ENCODE measurements at places on chromosomes 6 and 20. TPM values are rescaled to one million over a fixed set of nuclear protein-coding genes. Genes with fewer than 3 reads are reported as not detected.

Gene CAGE1
- total RNA-seq, result 0.17 TPM

Gene RIN2
- total RNA-seq, result 39.0 TPM

Gene RIPPLY2
- total RNA-seq, result not detected

Gene SIRPD
- total RNA-seq, result not detected

Gene HTR1E
- 5.3 TPM for total RNA-seq

Gene DSP
- 123 TPM for total RNA-seq

Gene SLC17A4
- 9.6 TPM for total RNA-seq

- no peak overlapping the region for H3K4me3 ChIP-seq
- no peak overlapping the region for H3K27ac ChIP-seq
- H3K36me3 ChIP-seq, result no peaks in the 10 kb centered on the region
Observed at GRCh38 chr20:53040693-53041589, 68.8 kb downstream of the TSHZ2 start.

GRCh38 chr6:136772685-136773472 is 19.4 kb downstream of the MAP3K5 start:
- H3K36me3 ChIP-seq, result no peaks in the 10 kb centered on the region
- DNase-seq, result peak; percentile 28
- no peak overlapping the region for H3K4me3 ChIP-seq
- peak overlapping the region; percentile 25 for H3K27ac ChIP-seq
- H3K27me3 ChIP-seq, result no peaks in the 10 kb centered on the region
- H3K4me1 ChIP-seq, result no peaks in the 10 kb centered on the region

DNA sequence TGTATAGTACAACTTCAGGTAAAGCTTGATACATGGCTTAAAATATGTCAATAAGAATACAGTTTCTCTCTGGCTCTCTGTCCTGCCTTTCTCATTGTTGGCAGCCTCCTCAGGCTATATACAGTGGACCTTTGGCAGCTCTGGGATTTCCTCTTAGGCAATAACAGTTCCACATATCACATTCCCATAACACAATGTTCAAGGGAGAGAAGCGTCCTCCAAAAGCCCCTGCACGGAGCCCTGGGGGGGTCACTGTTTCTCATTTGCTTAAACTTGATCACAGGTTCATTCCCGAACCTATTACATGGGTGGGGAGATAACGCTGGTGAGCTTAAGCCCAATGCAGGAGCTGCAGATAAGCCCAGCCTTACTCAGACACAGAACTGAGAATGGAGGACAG is 4.4 kb upstream of the FLRT3 start:
- no peak overlapping the region for H3K4me3 ChIP-seq
- DNase-seq, result peak; percentile 19
- H3K27me3 ChIP-seq, result no peaks in the 10 kb centered on the region
- H3K4me1 ChIP-seq, result peaks cover 11% of the 10 kb centered on the region
- H3K36me3 ChIP-seq, result no peaks in the 10 kb centered on the region

DNA sequence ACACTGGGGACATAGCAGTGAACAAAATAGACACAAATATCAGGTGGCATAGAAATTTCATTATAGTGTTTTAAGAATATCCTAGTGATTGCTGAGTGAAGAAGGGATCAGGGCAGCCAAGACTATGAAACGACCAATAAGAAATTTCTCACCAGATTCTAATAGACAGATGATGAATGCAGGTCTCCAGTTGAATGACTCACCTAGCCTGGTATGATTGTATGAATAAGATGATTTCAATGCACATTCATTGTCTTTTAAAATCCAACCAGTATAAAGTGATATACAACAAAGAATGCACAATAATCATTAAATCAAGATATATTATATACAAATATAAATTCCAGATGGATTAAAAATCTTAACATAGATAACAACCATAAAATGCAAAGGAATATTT is 124.5 kb upstream of the TENT5A start:
- DNase-seq, result no peak
- no peaks in the 10 kb centered on the region for H3K27me3 ChIP-seq
- H3K36me3 ChIP-seq, result no peaks in the 10 kb centered on the region
- H3K4me1 ChIP-seq, result no peaks in the 10 kb centered on the region
- H3K4me3 ChIP-seq, result no peak overlapping the region
- no peak overlapping the region for H3K27ac ChIP-seq

- H3K27ac ChIP-seq, result no peak overlapping the region
- H3K4me1 ChIP-seq, result no peaks in the 10 kb centered on the region
- no peak for DNase-seq
- H3K36me3 ChIP-seq, result no peaks in the 10 kb centered on the region
Observed at GRCh38 chr6:19391926-19392325, 445.2 kb upstream of the ID4 start.

GRCh38 chr6:151749341-151749740 is 58.1 kb upstream of the ESR1 start:
- no peak overlapping the region for H3K27ac ChIP-seq
- no peaks in the 10 kb centered on the region for H3K4me1 ChIP-seq
- no peaks in the 10 kb centered on the region for H3K36me3 ChIP-seq
- no peaks in the 10 kb centered on the region for H3K27me3 ChIP-seq

GRCh38 chr6:28140616-28141015 is 1.1 kb upstream of the ZKSCAN8 start:
- H3K27ac ChIP-seq, result no peak overlapping the region
- H3K27me3 ChIP-seq, result no peaks in the 10 kb centered on the region
- H3K4me3 ChIP-seq, result no peak overlapping the region
- no peaks in the 10 kb centered on the region for H3K36me3 ChIP-seq
- no peak for DNase-seq
- H3K4me1 ChIP-seq, result peaks cover 18% of the 10 kb centered on the region

DNA sequence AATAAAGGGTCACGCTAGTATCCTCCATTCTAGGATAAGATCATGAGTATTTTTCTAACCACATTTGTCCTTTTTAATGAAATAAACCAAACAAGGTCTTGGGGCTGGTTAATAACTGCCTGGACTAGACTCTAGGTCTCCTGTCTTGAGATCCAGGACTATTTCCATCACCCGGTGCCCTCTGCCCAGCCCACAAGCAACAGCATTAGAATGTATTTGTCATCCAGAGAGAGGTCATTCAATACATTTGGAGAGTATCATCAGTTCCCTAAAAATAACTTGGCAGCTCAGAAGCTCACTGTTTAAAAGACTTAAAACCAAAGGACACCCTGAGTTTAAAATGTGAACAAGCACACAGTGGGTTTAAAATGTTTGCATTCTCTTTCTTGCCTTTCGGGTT is 4.4 kb upstream of the RBM24 start:
- H3K36me3 ChIP-seq, result no peaks in the 10 kb centered on the region
- H3K4me1 ChIP-seq, result no peaks in the 10 kb centered on the region
- DNase-seq, result no peak

DNA sequence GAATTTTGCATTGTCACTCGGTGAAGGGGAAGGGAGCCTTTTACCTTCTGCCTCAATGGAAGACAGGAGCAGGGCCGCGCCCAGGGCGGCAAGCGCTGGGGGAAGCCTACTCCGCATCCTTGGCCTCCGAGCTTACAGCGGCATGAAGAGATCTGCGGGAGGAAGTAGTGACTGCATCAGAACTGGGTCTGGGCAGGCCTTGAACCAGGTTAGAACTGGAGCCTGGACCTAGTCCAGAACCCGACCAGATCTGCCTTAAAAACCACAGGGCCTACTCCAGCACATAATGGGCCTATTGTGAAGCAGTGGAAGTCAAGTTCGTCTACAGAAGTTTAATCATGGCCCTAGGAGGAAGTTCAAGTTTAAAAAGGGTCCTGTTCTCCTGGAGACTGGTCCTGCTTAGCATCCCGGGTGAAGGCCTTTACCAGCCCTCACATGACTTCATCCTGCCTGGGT is 3.1 kb downstream of the COL12A1 start:
- peaks cover 20% of the 10 kb centered on the region for H3K4me1 ChIP-seq
- no peak for DNase-seq
- H3K36me3 ChIP-seq, result no peaks in the 10 kb centered on the region
- no peak overlapping the region for H3K27ac ChIP-seq
- peak overlapping the region; percentile 6 for H3K4me3 ChIP-seq
- H3K27me3 ChIP-seq, result peaks cover 62% of the 10 kb centered on the region

- DNase-seq, result no peak
- H3K27me3 ChIP-seq, result no peaks in the 10 kb centered on the region
- no peaks in the 10 kb centered on the region for H3K36me3 ChIP-seq
Observed at GRCh38 chr6:90631046-90631445, 44.2 kb upstream of the MAP3K7 start.

DNA sequence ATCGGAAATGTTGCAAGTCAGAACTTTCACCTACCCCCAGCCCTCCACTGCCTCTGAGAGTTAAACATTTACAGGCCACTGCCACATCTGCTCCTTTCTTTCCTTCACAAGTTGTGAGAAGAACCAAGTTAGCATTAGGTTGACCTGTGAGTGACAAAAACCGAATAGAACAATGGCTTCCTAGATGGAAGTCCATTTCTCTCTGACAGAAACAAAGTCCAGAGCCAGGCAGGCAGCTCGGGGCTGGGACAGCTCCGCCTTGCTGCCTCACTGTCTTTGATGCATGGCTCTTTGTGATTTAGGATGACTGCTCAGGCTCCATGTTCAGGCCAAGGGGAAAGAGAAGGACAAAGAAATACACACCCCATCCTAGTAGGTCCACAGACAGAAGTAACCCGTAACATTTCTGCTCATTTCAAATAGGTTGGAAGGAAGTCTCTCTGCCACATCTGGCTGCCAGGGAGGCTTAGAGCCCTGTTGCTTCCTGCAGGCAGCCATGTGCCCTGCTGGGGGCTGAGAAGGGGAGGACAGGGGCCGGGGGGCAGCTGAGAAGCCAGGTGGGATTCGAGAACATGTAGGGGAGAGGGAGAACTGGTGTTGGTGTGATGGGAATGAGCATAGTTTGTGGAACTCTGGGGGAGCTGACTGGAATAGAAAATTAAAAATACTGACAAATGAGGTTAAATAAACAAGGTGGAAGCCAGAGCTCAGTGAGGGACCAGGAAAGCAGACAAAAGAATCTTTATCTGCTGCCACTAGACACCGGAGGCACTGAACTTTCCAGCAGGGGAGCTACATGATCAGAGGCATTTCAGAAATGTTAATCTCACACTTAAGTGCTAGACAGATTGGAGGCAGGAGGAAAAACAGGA is 19.5 kb upstream of the IER3 start:
- H3K27me3 ChIP-seq, result no peaks in the 10 kb centered on the region
- DNase-seq, result peak; percentile 70
- H3K4me3 ChIP-seq, result no peak overlapping the region
- peaks cover 27% of the 10 kb centered on the region for H3K4me1 ChIP-seq
- H3K27ac ChIP-seq, result peak overlapping the region; percentile 94
- H3K36me3 ChIP-seq, result no peaks in the 10 kb centered on the region

- H3K36me3 ChIP-seq, result no peaks in the 10 kb centered on the region
- H3K4me1 ChIP-seq, result peaks cover 36% of the 10 kb centered on the region
- peak; percentile 26 for DNase-seq
- H3K27ac ChIP-seq, result peak overlapping the region; percentile 71
Observed at GRCh38 chr6:52306972-52307870, 22.7 kb upstream of the MCM3 start.

DNA sequence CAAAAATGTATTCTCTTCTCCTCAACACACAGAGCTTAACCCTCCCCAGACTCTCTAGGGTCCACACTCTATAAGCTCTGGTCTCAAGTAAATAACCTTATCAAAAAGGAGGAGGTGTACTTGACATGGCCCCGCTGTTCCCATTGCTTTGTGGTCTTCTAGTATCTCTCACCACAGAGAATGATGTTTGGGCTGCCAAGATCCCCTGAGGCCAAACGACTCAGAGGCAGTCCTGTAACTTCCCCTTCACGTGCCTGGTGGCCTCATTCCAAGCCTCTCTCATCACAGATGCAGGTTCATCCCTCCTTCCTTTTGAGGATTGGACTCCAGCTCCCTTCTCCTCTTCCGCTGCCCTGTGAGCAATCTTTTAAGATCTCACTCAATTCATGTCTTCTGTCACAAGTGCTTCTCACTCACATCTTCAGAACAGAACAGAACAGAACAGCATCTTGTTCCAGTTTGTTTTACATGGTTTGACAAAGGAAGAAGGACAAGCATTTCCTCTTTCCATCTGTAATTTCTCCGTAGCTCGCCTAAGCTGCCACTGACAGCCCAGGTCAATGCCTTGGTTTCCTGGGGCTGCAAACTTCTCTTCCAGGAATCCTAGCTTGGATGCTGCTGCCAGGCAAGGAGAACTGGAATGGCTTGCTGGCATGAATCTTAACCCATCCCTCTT is 541.5 kb downstream of the CD83 start:
- H3K4me1 ChIP-seq, result peaks cover 6% of the 10 kb centered on the region
- no peak overlapping the region for H3K27ac ChIP-seq
- DNase-seq, result no peak
- H3K36me3 ChIP-seq, result no peaks in the 10 kb centered on the region
- H3K27me3 ChIP-seq, result no peaks in the 10 kb centered on the region
- H3K4me3 ChIP-seq, result no peak overlapping the region

DNA sequence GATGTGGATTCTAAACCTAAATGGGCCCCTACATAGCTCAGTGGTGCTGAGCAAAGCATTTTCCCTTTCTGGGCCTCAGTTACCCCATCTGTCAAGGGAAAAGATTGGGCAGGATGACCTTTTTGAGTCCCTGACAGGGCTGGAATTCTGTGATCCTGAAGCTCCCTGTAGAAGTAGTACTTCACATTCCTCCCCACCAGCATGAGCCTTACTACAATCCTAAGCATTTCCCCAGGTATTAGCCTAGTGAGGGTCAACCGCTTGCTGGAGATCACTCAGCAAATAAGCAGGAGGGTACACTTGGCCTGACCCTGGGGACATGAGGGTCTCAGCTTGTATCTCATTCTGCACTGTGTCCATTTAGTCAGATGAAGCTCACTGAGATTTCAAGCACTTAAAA is 13.4 kb downstream of the NDRG3 start:
- no peak overlapping the region for H3K27ac ChIP-seq
- no peaks in the 10 kb centered on the region for H3K36me3 ChIP-seq
- DNase-seq, result no peak
- H3K27me3 ChIP-seq, result no peaks in the 10 kb centered on the region

- H3K27me3 ChIP-seq, result no peaks in the 10 kb centered on the region
- H3K4me1 ChIP-seq, result no peaks in the 10 kb centered on the region
- H3K4me3 ChIP-seq, result no peak overlapping the region
- no peak overlapping the region for H3K27ac ChIP-seq
- DNase-seq, result no peak
- H3K36me3 ChIP-seq, result no peaks in the 10 kb centered on the region
Observed at GRCh38 chr20:20440886-20441658, 73.2 kb downstream of the INSM1 start.

DNA sequence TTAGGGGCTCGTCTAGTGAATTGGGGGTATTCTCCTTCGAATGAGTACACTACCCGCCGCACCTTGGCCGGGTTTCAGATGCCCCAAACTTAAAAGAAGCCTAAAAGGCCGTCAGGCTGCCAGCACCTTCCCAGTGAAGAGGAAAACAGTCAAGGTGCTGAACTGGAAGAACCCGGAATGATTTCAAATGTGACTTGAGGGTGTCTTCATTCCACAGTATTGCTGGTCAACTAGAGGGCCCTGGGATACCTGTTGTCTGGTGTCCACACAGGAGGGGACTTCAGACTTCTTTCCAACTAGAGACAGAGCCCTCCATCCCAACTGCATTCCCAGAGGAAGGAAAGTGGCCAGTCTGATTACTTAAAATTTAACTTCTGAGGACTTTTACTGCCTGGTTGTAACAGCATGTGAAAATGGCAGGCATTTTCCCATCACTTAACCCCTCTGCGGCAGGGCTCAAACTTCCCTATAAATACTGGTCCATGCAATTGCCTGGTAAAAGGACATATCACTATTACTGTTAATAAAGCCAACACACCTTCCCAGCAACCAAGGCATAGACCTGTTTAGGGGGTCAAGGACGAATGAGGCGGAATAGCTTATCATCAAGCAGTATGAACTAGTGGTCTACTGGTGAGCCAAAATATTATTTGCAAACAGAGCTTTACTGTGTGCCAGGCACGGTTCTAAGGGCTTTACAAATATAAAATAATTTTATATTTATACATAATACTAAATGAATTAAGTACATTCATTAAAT is 651 bp upstream of the SAMHD1 start:
- H3K36me3 ChIP-seq, result no peaks in the 10 kb centered on the region
- H3K27ac ChIP-seq, result peak overlapping the region; percentile 39
- no peak for DNase-seq
- H3K4me1 ChIP-seq, result peaks cover 6% of the 10 kb centered on the region

Data from hepatocyte (in vitro differentiated cells).